Midbrain (tissue), 1 donor: ENCODE measurements at places on chromosomes 2 and 18.

GRCh38 chr2:218406949-218407618 is 7.4 kb downstream of the CTDSP1 start:
- DNase-seq, result peak; percentile 40

DNA sequence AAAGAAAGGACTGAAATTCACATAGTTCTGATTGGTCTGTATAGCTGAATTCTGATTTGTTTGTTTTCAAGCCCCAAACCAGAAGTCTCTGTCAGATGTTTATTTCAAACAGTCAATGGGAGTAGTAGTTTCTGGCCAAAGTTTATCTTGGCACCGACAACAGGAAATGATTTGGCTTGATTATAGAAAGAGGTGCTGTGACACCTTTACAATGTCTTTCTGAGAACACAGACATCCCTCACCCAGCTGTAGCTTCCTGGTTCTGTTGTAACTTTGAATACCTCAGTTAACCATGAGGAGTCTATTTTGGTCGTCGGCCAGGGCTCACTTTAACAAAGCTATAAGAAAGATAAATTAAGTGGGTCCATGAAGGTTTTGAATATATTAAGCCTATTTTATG is 545.0 kb upstream of the ZNF804A start:
- no peak for DNase-seq

GRCh38 chr2:189285349-189285748 is 105.8 kb upstream of the COL5A2 start:
- no peak for DNase-seq

GRCh38 chr2:96913398-96914202 is 43.7 kb upstream of the SEMA4C start:
- no peak for DNase-seq

DNA sequence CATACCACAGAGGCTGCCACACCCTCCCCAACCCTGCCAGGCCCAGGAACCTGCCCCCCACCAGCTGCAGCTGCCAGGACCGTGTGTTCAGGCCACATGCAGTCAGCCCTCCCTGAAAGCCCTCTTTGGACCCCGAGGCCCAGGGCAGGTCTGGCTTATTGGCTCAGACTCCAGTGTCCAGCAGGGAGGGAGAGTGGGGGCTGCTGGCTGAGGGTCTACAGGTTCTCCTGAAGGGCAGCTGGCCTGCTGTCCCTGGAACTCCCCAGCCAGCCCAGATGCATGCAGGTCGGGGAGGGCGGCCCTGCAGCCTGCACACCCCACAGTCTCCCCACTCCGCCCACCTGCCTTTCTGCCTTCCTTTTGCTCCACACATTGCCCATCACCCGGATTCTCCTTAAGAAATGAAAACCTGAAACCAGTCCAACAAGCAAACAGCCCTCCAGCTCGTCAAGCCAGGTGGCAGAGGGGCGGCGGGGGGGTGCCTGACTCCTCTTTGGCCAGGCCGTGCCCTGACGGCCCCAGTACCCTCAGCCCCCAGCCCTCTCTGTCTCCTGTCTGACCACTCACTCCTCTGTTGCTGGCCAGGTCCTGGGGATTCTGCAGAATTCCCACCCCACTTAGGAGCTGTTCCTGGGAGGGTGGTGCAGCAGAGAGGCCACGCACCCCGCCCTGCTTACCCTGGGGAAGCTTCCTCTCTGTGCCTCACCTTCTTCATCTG is 18.0 kb downstream of the GPR35 start:
- no peak for DNase-seq

GRCh38 chr18:59052965-59053820 is 86.5 kb upstream of the SEC11C start:
- no peak for DNase-seq

DNA sequence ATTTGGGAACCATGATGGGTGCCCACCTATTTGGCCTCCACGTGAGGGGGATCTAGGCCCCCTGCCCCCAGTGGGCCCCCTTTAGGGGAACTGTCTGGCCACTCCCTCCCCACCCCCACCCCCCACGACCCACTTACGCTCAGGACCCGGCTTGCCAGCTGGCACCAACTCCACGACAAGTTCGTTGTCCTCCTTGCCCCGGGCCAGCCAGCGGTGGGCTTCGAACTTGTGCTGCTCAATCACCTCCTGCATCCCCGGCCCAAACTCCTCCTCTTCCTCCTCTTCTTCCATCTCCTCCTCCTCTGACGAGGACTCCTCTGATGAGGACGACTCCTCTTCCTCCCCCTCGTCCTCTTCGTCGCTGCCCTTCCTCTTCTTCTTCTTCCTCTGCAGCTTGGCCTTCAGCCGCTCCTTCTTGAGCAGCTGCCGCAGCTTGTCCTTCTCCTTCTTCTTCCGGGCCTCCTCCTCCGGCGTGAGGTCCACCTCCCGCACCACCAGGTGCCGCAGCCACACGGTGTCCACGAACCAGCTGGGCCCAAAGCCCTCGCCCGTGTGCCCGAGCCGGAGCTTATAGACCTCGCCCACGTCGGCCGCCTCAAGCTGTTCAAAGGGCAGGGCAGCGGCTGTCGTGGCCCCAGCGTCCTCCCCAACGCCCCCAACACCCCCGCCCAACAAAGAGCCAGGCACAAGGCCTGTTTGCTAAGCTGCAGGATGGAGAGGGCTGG is 96.9 kb downstream of the LOXHD1 start:
- no peak for DNase-seq

- no peak for DNase-seq
Observed at GRCh38 chr18:22330508-22330907, 87.2 kb downstream of the CTAGE1 start.

DNA sequence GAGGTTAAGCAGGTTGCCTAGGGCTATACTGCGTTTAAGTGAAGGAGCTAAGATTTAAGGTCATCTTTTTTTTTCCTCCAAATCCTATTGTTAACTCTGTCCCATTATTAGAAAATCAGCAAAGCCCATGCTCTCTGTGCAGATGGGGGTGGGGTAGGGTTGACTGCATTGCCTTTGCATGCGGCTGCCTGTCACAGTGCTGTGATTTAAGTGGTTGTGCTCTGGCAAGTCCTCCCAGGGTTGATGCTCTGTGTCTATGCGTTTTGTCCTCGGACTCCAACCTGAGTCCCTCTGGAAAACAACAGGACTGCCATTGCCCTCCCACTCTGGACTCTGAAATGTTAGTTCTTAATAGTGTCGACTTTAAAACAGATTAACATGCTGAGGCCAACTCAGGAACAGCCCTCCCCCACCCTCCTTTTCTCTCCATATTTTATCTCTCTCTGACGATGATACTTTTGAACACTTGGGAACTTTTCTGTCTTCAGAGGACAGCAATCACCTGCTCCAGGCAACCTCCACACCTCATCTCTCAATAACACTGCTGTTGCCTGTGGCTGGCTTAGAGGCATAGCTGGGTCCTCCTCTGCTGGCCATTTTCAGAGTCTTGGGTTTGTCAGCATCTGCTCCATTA is 5.8 kb downstream of the FHOD3 start:
- DNase-seq, result no peak

- DNase-seq, result no peak
Observed at GRCh38 chr18:48583573-48583972, 44.7 kb downstream of the CTIF start.
